Sciatic nerve (tissue), 2 donors: ENCODE measurements at places on chromosomes 1 and 21. TPM values are rescaled to one million over a fixed set of nuclear protein-coding genes. Genes with fewer than 3 reads are reported as not detected.

GRCh38 chr1:3033040-3033789, 11.9 kb downstream of the ACTRT2 start:
- peak; percentile 45 for DNase-seq

NUDT4B gene
- not detected for total RNA-seq

- DNase-seq, result no peak
These were observed 45.5 kb upstream of the RASAL2 start for GRCh38 chr1:178048426-178048825.

- no peak for DNase-seq
These were observed 2.9 kb downstream of the EGLN1 start for GRCh38 chr1:231419147-231419546.

DNA sequence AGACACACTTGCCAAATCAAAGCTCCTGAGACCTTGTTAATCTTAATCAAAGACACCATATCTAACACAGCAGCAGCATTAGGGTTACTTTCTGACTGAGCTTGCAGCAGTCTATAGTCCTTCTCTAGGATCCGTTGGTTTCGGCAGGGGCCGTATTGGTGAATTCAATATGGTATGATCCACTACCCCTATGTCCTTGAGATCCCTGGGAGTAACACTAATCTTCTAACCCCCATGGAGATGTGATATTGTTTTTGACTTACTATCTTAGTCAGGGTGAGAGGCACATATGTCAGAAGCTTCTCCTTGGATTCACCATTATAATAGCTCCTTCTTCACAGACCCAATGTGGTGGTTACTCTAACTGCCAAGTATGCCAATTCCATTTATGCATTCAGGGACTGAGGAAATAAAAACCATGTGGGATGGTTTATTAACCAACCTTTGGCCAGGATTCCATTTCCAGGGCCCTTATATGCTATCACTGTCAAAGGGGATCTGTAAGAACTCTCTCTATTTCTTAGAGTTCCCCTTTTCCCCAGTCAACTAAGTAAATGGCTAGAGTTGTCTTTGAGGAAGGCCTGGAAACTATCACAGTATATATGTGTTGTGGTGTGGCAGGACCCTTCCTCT, 673.6 kb upstream of the USP24 start:
- DNase-seq, result no peak

GBP6 gene
- not detected for total RNA-seq

- DNase-seq, result no peak
These were observed 69.5 kb upstream of the ERRFI1 start for GRCh38 chr1:8095584-8095983.

- no peak for DNase-seq
These were observed 68.2 kb upstream of the PRDX6 start for GRCh38 chr1:173408886-173409285.

- no peak for DNase-seq
These were observed 6.9 kb downstream of the AGRN start for GRCh38 chr1:1026599-1027413.

ST6GALNAC3 gene
- 12.3 TPM for total RNA-seq

DNA sequence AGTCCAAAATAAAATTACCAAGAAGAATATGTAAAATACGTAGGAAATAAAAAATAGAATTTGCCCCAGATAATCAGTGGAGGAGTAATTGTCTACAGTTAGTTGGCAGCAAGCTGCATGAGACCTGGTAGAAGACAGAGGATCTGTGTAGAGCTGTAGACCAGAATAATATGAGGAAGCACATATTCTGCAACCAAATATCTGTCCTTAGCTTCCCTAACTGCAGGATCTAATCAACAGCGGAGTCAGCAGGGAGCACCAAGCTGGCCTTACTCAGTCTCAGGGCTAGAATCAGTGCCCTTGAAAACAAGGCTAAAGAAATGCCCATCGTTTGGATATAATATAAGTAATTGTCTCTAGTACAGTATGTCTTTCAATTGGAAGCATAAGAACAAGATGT, 6.1 kb upstream of the GCSAML start:
- DNase-seq, result no peak

DNA sequence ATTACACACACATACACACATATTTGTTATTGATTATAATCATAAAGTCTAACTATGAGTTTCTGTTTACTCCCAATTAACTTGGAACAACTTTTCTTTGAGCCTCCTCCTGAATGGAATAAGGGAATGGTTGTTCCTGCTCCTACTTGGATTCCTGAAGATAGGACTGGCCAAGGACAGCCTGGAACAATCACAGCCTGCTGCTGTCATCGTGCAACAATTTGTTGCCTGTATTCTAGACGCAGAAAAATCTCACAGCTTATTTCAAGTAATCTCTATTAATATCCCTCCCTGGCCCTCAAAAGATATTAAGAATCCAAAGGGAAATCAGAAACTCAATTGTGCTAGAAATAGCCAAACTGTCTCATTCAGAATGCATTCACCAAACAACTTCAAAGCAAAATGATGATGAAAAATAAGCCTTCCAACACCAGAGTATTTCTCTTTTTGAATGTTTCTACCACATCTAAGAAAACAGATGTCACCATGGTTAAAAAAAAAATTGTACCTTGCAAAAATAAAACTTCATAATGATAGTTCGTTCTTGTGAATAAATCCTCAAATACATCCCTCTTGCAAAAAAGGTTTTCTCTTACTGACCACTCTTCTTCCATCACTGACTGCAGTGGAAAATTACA, 30.9 kb downstream of the RCAN1 start:
- DNase-seq, result no peak

MYCL gene
- total RNA-seq, result 2.5 TPM

GUCA2A gene
- not detected for total RNA-seq

DNA sequence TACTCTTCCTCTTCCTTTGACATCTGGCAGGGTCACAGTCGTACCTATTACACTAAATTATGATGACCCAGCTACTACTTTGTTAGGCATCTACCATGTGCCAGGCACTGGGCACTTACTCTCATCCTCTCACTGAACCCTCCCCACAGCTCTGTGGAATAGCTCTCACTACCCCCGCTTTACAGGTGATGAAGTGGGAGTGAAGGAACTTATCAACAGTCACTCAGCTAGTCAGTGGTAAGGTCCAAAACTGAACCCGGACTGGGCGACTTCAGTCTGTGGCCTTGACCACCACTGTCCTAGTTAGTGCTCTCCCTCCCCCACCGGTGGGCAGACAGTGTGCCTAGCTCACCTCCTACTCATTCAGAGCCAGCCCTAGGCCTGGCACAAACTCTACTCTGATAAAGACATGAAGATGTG, 12.3 kb downstream of the ADGRB2 start:
- no peak for DNase-seq

DNA sequence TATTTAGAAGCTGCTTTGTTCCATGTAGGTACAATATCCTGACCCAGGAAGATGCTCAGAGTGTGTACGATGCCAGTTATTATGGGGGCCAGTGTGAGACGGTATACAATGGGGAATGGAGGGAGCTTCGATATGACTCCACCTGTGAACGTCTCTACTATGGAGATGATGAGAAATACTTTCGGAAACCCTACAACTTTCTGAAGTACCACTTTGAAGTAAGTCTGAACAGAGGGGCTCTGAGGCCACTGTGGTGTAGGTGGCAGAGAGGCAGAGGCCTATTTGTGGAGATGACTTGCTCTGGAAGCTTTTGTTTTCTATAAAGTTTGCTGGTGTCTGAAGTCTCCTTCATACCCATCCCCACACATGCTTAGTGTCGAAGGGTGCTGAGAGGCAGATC, 26.8 kb downstream of the C8A start:
- DNase-seq, result no peak

OR2L8 gene
- total RNA-seq, result 0.53 TPM
